ENCODE measurements at places on chromosomes 1 and 21. TPM values are rescaled to one million over a fixed set of nuclear protein-coding genes. Genes with fewer than 3 reads are reported as not detected.

Gene PLEKHA6
- 21.5 TPM for total RNA-seq

Gene EXO1
- total RNA-seq: 24.7 TPM

Gene SLC45A1
- total RNA-seq: 8.6 TPM

Gene SHE
- 0.07 TPM for total RNA-seq

Gene ELAPOR1
- 0.38 TPM for total RNA-seq

Gene ANKRD34A
- total RNA-seq: 0.15 TPM

Gene AGBL4
- total RNA-seq: not detected

Gene FAM72D
- total RNA-seq: 6.9 TPM

Gene GJA5
- total RNA-seq: not detected

Gene TMPRSS15
- not detected for total RNA-seq

Gene PGBD5
- 0.42 TPM for total RNA-seq

Gene ZNF683
- total RNA-seq: not detected

Gene RAB25
- total RNA-seq: not detected

Gene NPHS2
- not detected for total RNA-seq

Gene KRTAP27-1
- not detected for total RNA-seq

Gene UBL4B
- not detected for total RNA-seq

Gene SAMD11
- 23.8 TPM for total RNA-seq

Gene RHBDL2
- total RNA-seq: 2.3 TPM

Gene OXCT2
- 0.25 TPM for total RNA-seq

Gene SAMD13
- total RNA-seq: 1.1 TPM

Gene VTCN1
- total RNA-seq: not detected

Gene GNB1
- 213 TPM for total RNA-seq

Gene CXADR
- 12.1 TPM for total RNA-seq

Gene UQCRHL
- 6.5 TPM for total RNA-seq

Gene LCE3E
- not detected for total RNA-seq

Gene ACBD6
- total RNA-seq: 59.9 TPM

Gene RXRG
- not detected for total RNA-seq

Gene UBXN10
- total RNA-seq: not detected

Gene C1QB
- not detected for total RNA-seq

Gene RHD
- total RNA-seq: not detected

Gene CASQ1
- total RNA-seq: not detected

Gene SLAMF7
- total RNA-seq: 1.1 TPM

Gene PRDM16
- total RNA-seq: 0.31 TPM

Gene KIRREL1
- total RNA-seq: 32.5 TPM

Gene CHTOP
- total RNA-seq: 66.8 TPM

Gene SLC44A3
- 1.9 TPM for total RNA-seq

Gene TMOD4
- not detected for total RNA-seq

Gene GREM2
- 0.08 TPM for total RNA-seq

Measured in A549 treated with ZK216348 at 1 μM for 4 hours (cell line).